NCI-H1694 treated with DMSO at 0.1 percent for 48 hours (cell line): ENCODE measurements at places on chromosomes 7 and 10.

DNA sequence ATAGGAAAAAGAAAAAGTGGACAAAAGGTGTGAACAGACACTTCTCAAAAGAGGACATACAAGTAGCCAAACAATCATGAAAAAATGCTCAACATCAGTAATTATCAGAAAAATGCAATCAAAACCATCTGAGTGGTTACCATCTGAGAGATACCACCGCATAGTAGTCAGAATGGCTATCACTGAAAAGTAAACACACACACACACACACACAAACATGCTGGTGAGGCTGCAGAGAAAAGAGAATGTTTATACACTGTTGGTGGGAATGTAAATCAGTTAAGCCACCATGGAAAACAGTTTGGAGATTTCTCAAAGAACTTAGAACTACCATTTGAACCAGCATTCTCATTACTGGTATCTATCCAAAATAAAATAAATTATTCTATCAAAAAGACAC, 145.7 kb downstream of the CYP26A1 start:
- DNase-seq, result no peak

GRCh38 chr7:11701829-11702560, 130.0 kb downstream of the THSD7A start:
- no peak for DNase-seq

DNA sequence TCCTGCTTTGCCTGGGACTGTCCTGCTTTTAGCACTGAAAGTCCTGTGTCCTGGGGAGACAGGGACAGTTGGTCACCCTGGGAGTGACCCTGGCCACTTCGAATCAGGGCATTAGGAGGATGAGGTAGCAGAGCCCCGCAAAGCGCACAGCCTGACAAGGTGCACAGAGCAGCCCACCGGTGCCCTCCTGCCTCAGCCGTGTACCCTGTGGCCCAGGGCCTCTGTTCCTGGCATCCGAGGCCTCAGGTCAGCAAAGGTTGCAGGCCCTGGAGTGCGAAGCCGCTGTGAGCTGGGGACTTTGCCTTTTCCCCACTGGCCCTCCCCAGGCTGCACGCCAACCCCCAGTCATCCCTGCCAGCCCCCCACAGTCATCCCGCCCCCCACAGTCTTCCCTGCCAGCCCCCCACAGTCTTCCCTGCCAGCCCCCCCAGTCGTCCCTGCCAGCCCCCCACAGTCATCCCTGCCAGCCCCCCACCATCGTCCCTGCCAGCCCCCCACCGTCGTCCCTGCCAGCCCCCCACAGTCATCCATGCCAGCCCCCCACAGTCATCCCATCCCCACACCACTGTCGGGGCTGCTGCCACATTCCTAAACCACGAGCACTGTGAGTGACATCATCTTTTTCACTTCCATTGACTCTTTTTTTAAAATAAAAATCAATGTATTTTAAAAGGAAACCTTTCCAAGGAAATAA, 91.8 kb downstream of the RGS10 start:
- no peak for DNase-seq

GRCh38 chr7:137331378-137331777, 12.2 kb downstream of the PTN start:
- DNase-seq, result no peak

GRCh38 chr10:132848291-132848701, 62.3 kb upstream of the NKX6-2 start:
- DNase-seq, result no peak

DNA sequence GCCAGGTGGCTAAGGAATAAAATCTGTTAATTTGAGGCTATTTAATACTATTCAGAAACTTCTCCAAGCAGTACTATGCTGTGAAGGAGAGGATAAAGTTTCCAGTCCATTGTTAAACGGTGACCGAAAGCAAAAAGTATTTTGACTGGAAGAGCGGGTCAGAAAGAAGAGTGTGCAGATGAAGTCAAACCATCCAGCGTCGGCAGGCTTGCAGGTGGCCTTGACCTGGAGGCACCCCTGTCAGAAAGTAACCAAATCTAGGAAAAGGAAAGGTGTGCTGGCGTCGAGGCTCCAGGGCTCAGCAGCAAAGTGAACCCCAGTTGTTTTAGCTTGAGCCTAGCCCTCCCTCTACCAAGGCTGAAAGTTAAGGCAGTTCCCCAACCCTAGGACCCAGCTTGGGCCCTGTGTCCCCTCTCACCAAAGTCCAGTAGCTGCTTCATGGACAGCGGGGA, 544 bp downstream of the PDK4 start:
- no peak for DNase-seq

GRCh38 chr10:65720901-65721300, 1204.9 kb upstream of the LRRTM3 start:
- DNase-seq, result no peak

DNA sequence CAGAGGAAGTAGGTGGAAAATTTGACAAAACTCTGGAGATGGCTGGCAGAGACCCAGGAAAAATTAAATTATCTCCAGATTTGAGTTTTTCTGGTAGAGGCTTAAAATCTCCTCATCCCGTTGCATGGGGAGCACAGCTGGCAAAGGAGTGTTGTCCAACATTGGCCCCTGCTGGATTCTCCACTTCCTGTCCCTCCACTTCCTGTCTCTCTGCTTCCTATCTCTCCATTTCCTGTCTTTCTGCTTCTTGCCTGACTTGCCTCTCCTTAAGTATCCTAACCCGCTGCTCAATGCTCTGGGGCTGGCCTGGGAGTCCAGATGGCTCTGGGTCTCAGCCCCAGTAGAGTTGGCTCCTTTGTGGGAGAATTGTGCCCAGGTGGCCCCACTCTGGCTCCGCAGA, 65.8 kb upstream of the EMX2 start:
- DNase-seq, result no peak

DNA sequence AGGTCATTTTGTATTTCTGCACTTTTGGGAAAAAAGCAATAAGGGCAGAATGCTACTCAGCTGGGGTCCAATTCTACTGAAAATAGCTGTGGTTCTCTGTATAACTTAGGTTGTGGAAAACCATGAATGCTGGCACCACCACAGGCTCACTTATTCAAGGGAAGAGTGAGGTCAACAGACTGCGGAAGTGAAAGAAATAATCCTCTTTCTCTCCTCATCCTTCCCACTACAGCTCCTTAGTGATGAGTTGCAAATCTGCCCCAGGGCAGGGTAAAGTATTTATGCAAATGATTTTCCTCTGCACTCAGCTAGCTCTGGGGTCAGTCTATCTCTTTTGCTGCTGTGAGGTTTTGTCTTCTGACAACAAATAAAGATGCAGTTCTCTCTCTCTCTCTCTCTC, 74.1 kb upstream of the PTPRZ1 start:
- DNase-seq, result no peak

- DNase-seq, result no peak
Observed at GRCh38 chr10:66176772-66177171, 749.1 kb upstream of the LRRTM3 start.

GRCh38 chr7:105219771-105220160, 169.0 kb downstream of the SRPK2 start:
- no peak for DNase-seq

GRCh38 chr7:88355011-88355410, 48.3 kb upstream of the STEAP4 start:
- DNase-seq, result no peak

DNA sequence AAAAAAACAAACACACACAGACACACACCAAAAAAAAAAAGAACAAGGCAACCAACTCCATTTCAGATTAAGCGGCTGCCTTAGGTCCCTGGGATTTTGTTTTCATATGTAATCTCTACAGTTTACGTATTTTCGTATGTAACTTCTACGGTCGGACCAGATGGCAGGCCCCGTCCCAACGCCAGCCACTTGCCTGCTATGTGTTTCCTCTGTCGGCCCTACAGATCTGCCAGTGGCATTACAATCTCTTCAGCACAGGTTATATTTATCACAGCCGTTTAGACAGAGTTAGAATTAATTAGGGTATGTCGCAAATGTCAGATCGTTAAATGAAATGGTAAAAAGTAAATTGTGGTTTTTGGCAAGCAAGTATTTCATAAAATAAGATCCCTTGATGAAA, 99.3 kb downstream of the DNAJB6 start:
- no peak for DNase-seq

- no peak for DNase-seq
Observed at GRCh38 chr7:3064067-3064466, 20.4 kb upstream of the CARD11 start.

GRCh38 chr10:132955479-132955878, 13.1 kb upstream of the CFAP46 start:
- no peak for DNase-seq

DNA sequence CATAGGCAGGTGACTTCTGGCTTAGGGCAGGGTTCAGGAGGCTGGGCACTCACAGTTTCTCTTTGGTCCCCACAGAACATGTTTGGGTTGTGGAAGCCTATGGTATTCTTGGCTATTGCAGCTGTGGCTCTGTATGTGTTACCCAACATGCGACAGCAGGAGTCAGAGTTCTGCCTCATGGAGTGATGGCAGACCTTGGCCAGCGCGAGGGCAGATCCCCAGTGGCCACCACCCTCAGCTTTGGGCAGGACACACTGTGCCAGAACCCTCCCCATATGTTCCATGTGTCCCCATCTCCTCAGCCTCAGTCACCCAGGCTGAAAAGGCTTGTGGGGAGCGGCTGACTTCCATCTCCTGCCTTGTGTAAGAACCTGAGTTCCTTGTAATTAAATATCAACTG, 8.5 kb upstream of the FLNC start:
- DNase-seq, result no peak

- DNase-seq, result no peak
Observed at GRCh38 chr10:47420305-47421056, 36.4 kb upstream of the ZNF488 start.

GRCh38 chr7:92133133-92133736, 1.0 kb downstream of the CYP51A1 start:
- DNase-seq, result no peak

DNA sequence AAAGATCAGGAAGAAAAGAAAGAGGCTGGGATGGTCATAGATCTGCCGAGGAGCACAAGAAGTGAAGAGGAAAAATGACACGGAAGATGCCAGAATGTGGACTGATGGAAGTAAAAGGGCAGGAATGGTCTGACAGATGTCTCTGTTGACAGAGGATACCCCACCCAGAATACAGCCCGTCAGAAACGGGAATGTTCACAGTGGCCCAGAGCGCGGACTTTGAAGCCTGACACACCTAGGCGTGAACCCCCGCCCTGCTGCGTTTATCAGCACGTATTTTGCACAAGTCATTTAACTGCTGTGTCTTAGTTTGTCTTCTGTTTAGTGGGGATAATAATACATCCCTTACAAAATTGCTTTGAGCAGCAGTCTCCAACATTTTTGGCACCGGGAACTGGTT, 27.1 kb downstream of the AKR1B1 start:
- DNase-seq, result peak; percentile 14

DNA sequence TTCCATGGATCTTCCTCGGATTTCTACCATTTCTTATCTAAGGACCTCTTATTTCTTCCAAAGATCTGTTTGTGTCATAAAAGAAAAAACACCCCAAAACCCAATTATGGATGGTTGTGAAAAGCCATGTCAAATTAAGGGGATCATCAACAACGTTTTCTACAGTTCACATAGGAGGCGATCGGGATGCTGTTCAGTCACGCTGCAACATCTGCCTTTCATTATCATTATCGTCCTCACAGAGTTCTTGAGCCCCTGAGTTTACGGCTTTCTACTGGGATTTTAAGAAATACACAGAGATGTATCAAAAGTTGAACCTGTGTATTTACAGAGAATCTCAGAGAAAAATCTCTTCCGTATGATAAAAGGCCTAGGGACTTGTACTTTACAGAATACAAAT, 101.4 kb downstream of the GRM8 start:
- no peak for DNase-seq

- no peak for DNase-seq
Observed at GRCh38 chr7:44963364-44964290, 15.2 kb downstream of the MYO1G start.
